ENCODE measurements at places on chromosomes 5 and 9. TPM values are rescaled to one million over a fixed set of nuclear protein-coding genes. Genes with fewer than 3 reads are reported as not detected.

OR1J2 gene
- not detected for total RNA-seq

QSOX2 gene
- 6.3 TPM for total RNA-seq

PRSS3 gene
- 2.0 TPM for total RNA-seq

RNF183 gene
- not detected for total RNA-seq

PPP2R2B gene
- not detected for total RNA-seq

SLC2A6 gene
- total RNA-seq, result 12.1 TPM

- no peak for DNase-seq
Measured at GRCh38 chr9:118414676-118415075, 710.5 kb downstream of the TLR4 start.

- DNase-seq, result no peak
Measured at GRCh38 chr9:123005964-123006363, 27.5 kb upstream of the GPR21 start.

DNA sequence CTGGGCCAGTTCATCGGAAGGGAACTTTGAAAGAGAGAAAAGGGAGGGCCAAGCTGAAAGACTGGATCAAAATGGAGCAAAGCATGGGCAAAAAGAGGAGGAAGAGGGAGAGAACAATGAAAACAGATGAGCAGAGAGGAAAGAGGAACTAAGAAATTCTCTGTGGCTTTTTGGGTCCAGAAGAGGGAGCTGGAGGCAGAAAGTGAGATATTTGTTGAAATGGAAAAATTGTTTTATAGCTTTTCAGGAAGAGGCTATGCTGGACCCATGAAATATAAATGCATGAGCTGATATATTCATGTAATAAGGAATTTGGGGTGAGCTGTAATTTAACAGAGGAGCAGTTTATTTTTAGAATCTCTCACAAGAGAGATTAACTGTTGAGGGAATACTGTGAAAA, 457.3 kb downstream of the DMAC1 start:
- no peak for DNase-seq

DNA sequence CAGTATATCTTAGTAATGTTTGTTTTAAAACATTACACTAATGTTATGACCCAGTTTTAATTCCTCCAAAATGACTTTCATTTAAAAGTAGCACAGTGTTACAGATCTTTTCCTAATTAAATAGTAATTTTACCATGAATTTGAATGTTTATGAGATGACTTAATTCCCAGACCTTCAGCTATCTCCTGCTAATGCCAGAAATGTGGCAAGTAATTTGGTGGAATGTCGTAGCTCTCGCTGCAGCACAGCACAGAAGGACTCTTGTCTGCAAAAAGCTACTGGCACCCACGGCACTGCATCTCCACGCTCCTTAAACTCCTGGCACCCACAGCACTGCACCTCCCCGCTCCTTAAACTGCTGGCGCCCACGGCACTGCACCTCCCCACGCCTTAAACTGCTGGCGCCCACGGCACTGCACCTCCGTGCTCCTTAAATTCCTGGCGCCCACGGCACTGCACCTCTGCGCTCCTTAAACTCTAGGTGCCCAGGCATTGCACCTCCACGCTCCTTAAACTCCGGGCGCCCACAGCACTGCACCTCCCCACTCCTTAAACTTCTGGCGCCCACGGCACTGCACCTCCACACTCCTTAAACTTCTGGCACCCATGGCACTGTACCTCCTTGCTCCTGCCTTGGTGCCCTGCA, 163.1 kb downstream of the CDK5RAP2 start:
- no peak for DNase-seq

DNA sequence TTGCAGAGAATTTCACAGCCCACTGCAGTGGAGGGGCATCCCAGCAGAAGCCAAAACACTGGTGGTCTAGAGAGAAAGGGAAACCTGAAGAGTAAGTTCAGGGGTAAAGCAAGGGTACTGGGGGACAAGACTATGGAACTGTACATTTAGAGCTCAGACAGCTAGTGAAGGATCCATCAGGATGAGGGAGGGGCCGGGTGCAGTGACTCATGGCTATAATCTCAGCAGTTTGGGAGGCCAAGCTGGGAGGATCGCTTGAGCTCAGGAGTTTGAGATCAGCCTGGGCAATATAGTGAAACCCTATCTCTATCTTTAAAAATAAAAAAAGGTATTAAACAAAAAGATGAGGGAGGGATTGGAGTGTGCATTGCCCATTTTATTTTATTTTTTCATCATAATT, 7.8 kb upstream of the ANKH start:
- DNase-seq, result no peak

DNA sequence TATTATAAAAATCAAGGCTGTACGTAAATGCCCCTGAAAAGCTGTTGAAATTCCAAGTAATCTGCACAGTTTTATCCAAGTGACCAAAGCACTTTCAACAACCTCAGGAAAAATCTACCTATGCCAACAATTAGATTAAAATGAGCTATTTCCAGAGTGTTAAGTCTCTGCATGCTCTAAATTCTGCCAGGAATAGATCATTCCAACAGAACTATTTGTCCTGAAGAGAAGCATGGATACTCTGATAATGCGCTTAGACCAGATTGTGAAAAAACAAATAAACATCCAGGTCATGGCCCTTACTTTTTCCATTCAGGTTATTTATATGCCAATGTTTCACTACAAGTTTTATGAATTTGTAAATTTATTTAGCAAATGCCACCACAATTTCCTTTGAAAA, 59.1 kb downstream of the PLK2 start:
- no peak for DNase-seq

- DNase-seq, result peak; percentile 83
Measured at GRCh38 chr5:132419502-132420468, 50.3 kb downstream of the SLC22A5 start.

DNA sequence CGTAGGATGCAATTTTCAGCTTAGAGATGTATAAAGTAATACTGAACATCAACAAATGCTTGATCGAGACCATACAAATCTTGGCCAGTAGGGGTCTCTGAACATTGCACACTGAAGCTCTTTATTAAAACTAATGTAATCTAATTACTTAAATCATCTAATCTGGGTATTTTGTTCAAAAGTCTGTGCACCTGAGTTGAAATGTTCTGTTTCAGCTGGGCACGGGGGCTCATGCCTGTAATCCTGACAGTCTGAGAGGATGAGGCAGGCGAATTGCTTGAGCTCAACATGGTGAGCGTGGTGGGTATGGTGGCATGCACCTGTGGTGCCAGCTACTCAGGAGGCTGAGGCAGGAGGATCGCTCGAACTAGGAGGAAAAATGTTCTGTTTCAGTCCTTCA, 41.0 kb downstream of the ESM1 start:
- peak; percentile 65 for DNase-seq

- DNase-seq, result peak; percentile 87
Measured at GRCh38 chr9:108142504-108143201, 653.1 kb upstream of the KLF4 start.

DNA sequence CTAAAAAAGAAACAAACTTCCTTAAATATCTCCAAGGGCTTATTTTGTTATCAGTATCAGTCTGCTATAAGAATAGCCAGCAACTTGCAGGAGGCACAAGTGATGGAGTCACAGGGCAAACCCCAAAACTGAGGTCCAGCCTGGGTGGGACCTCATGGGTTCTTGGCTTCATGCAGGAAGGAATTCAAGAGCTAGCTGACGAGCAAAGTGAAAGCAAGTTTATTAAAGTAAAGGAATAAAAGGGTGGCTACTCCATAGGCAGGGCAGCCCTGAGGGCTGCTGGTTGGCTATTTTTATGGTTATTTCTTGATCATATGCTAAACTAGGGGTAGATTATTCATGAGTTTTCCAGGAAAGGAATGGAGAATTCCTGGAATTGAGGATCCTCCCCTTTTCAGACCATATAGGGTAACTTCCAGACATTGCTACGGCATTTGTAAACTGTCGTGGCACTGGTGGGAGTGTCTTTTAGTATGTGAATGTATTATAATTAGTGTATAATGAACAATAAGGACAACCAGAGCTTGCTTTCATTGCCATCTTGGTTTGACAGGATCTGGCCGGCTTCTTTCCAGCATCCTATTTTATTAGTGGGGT, 231.9 kb downstream of the ADAMTSL1 start:
- DNase-seq, result peak; percentile 37

All from lung microvascular endothelial cell (primary cell).